ENCODE measurements at places on chromosomes 5 and 9.
A peak's percentile ranks its signal among the peaks of the same experiment; 100 is the strongest.

DNA sequence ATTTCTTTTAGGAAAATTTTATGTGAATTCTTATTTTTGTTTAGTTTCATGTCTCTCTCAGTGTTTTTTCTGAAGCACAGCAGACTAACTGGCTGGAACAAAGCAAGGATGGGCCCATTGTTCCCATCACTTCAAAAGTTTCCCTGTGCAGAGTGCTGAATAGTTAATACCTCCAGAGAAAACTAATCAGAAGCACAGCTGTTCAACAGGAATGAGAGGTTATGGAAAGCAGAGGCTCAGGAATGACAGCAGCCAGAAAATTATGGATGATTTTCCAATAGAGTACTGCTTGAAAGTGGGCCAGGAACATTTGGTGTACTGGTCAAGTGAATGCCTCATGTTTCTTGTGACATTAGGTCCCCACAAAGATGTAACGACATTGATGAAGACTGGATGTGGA is 173.0 kb upstream of the TARS1 start:
- DNase-seq = no peak

- no peak for DNase-seq
These were observed 150.9 kb upstream of the PPP1R2B start for GRCh38 chr5:156699147-156699546.

GRCh38 chr5:86879086-86879485 is 261.3 kb downstream of the COX7C start:
- DNase-seq = no peak

DNA sequence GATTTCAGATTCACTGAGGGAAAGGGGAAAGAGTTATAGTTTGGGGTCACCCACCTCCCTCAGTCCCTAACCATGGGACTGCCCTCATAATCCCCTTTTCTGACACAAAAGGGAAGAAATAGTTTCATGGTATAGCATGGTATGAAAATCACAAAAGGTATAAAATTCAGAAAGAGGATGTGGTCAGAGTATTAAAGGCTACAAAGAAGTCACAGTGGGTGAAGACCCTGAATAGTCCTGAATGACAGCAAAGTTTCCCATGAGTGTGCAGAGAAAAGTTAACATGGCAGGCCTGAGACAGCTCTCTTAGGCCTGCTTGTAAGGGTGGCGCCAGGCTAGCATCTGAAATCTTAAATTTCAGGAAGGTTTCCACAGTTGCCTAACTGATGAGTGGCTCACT is 290.6 kb upstream of the ZNF608 start:
- no peak for DNase-seq

DNA sequence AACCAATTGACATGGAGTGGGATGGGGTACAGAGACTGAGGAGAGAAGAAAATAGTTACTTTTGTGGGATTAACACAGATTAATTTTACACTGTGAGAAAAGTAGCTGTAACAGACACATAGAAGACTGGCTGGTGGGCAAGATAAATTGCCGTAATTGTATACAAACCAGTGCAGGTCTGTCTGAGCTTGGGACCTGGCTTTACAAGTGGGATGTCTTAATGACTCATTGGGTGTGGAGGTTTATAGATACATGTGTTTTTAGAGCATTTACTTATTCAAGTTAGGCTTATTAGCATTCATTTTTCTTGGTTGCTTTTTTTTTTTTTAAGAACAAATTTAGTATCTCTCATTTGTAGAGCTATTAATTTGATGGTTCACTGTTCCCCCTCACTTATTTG is 37.5 kb downstream of the SLC44A1 start:
- DNase-seq = no peak

GRCh38 chr5:154221371-154221896 is 30.9 kb downstream of the GALNT10 start:
- peak; percentile 89 for DNase-seq

- DNase-seq = peak; percentile 31
These were observed 8.0 kb downstream of the SRFBP1 start for GRCh38 chr5:121969660-121970295.

DNA sequence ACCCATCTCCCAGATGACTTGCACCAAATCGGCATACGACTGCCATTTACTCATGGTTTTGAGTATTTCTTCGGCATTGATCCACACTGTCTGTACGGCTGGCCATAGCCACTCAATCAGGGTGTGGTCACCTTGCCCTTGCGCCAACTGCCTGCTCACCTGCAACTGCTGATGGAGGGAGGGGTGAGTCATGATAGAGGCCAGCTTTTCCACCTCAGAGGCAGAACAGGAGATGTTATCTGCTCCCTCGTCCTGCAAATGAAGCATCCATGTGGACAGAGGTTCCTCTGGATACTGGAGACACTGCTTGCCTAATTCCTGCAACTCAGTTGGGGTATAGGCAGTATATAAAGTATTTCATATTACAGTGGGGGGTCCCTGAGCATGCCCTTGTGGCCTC is 85.6 kb upstream of the ATP10B start:
- no peak for DNase-seq

- DNase-seq = no peak
These were observed 6.7 kb upstream of the AQP3 start for GRCh38 chr9:33453999-33454660.

GRCh38 chr9:115923903-115924668 is 229.5 kb upstream of the PAPPA start:
- peak; percentile 99 for DNase-seq

DNA sequence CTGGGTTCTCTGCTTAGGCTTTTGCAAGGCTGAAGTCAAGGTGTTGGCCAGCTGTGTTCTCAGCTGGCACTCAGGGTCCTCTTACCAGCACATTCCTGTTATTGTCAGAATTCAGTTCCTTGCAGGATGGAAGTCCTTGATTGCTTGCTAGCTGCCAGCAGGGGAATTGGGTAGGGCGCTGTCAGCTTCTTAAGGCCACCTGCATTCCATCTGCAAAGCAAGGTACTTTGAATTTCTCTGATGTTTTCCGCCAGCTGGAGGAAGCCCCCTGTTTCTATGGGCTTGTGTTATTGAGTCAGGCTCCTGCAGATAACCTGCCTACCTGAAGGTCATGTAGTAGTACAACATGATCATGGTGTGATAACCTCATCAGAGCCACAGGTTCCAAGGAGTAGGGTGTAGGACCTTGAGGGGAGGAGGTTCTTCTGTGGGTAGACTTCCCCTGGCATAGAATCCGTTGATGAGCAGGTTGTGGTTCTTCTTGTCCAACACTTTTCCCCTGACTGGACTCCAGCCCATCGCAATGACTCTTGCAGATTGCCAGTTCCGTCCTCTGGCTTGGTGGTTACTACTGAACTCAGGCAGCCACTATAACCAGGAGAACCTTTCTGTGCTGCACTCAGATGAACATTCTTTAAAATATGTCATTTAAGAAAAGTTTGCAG is 6.8 kb downstream of the TENT4A start:
- peak; percentile 30 for DNase-seq

DNA sequence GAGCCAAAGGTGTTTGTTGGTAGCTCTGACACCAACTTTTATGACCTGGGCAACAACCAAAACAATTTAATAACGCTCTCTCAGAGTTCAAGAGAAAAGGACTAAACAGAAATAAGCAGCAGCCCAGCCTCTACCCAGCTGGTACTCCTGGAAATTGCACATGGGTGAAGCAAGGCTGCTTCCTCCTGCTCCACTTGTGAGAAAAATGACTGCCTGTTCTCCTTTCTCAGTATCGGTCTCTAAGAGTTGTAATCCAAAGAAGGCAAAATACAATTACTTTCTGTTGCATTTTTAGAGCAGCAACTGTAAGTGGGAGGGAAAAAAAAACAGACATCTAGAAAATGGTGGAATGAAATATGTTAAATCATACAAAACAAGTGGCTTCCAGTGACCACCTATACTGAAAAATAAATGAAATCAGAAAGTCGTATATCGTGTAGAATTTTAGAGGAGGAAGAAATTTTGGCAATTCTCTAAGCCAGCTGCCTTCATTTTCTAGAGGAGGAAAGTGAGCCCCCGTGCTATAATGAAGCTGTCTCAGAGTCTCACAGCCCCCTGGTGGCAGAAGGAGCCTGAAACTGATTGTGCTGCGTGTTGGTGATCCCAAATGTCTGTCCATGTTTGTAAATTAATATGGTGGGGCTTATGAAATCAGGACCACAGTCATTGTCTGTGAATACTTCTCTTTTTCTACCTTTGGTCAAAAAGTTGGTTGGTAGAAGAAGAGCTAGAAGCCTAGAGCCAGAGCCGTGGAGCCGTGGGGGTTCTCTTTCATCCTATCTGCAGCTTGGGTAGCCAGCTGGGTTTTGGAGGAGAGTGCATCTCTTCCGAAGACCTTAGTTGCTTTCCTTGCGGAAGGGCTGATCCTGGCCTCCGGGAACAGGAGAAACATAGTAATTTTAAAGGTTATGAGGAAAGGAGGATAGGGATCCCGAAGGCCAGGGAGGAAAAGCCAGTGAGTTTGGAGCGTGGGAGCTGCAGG is 139.9 kb downstream of the PIP5K1B start:
- DNase-seq = peak; percentile 8

- DNase-seq = peak; percentile 22
These were observed 34.2 kb downstream of the SUSD1 start for GRCh38 chr9:112140936-112141335.

- no peak for DNase-seq
These were observed 141.0 kb downstream of the GADD45G start for GRCh38 chr9:89745601-89746376.

DNA sequence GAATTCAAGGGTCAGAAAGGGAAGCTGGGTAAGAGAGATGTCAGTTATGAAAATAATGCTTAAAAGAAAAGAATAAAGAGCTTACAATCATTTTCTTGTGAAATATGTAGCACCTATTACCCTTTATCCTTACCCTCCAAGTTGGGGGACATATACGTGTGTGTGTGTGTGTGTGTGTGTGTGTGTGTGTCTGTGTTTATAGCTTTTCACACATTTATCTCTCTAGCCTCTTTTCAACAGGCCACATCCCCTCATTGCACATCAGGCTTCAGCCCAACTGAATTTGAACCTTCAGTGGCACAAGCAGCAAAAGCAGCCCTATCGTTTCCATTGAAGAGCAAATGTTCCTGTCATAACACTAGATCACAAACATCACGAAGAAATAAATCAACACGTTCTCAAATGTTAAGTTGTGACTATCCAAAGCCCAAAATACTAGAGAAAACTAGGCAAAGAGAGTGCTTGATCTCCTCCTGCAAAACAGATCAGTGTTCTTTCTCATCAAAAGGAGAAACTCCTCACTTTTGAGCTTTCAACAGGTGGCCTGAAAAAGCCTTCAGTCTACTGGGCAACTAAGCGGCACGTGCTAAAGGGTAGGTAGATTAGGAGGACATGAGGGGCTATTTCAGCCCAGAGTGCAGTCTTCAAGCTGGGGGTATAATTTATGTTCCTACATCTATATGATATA is 416.4 kb downstream of the EFNA5 start:
- no peak for DNase-seq

- no peak for DNase-seq
These were observed 713.4 kb downstream of the IRX1 start for GRCh38 chr5:4309026-4309425.

DNA sequence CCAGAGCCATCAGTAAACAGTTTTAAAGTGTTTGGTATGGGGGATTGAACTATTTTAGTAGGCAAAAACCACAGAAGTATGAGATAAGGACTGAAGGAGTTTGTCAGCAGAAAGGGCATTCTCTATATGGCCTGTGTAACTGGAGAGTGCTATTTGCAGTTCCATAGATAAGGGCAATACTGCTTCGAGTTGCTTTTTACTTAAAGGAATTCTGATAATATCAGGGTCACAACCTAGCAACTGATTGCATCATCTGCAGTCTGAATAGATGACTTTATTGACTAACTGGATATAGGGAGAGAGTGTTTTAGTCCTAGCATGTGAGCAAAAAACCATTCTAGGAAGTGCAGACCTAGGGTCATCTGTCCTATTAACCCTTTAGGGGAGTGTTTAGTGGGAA is 645.2 kb upstream of the PTPRD start:
- no peak for DNase-seq

- DNase-seq = no peak
These were observed 68.7 kb downstream of the SHB start for GRCh38 chr9:38000332-38000731.

DNA sequence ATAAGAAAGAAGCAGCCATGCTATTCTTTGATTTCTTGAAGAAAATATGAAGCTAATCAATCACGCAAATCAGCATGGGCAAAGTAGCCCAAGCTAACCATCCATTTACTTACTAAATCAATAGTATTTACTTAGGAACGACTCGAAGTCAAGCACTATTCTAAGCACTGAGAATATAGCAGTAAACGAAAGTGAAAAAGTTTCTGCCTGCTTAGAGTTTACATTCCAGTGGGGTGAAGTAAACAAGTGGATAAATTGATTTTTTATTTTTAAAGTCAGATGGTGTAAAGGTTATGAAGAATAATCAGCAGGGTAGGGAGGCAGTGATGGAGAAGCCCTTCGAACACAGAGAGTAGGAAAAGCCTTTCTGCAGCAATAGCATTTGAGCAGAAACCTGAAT is 5.5 kb downstream of the TSTD2 start:
- peak; percentile 52 for DNase-seq

DNA sequence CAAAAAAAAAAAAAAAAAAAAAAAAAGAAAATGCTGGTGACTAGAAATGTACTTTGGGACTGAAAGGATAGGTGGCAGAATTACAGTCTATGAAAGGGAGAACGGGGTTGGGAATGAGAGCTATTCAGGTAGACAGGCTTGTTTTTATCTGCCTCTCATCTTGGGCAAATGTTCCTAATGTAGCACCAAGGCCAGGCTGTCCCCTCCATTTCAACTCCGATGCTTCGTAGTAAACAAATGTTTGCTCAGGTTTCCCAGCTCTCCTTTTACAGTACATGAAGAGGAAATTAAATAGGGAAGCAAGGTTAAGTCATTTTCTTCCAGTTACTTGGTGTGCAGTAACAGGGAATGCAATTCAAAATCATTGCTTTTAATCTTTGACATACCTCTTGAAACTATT is 4.4 kb upstream of the BASP1 start:
- DNase-seq = no peak

DNA sequence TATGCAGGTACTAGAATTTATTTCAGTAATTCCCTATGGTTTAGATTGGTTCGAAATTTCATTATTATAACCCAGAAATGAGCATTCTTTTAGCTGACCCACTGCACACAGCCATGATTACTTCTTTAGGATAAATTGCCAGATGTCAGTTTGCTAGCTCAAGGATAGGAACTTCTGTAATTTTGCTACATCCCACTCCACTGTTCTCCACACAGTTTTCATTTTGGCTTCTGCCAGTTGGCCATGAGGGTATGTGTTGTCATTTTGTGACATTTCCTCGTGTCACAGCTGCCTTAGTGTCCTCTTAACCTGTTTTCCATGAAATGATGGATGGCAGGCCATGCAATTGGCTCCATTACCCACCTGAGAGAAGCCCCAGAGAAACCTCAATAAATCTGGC is 16.2 kb upstream of the LCP2 start:
- no peak for DNase-seq

DNA sequence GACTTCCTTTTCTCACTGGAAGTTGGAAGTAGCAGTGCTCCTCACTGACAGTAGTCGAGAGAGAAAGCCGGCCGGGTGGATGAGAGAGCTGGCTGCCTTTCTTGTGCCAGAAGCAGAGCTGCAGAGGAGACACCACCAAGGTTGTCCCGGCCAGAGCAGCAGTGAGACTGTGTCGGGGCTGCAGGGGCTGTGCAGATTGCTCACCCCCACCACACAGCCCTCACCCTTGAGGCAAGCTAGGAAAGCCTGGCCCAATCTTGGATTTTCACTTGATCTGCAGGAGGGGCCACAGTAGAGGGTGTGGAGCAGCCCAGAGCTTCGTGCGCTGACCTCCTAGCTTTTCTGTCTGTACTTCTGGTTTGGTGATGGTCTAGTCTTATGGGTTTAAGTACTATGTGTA is 9.1 kb downstream of the OSMR start:
- DNase-seq = no peak

Measured in IMR-90 (cell line).